ENCODE measurements at places on chromosomes 2 and 18.

- DNase-seq = no peak
Observed at GRCh38 chr2:130726614-130727180, 2.2 kb upstream of the GPR148 start.

DNA sequence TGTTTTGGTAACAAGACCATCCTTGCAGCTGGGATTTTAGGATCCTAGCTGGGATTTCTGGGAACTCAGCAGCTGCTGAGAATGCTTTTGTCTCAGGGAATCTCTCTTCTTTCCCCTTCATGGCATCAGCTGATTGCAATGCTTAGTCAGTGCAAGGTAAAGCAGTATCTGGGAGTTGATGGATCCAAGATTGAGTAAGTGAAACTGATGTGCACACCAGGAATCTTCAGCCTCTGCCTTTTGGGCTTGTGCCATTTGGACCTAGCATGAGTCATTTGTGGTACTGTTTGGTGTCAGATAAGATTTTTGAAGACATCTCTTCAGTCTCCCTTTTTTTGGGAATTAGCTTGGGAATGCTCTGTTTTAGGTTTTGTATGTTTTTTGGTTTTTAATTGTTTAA lies 363.3 kb upstream of the TFPI start:
- DNase-seq = no peak

DNA sequence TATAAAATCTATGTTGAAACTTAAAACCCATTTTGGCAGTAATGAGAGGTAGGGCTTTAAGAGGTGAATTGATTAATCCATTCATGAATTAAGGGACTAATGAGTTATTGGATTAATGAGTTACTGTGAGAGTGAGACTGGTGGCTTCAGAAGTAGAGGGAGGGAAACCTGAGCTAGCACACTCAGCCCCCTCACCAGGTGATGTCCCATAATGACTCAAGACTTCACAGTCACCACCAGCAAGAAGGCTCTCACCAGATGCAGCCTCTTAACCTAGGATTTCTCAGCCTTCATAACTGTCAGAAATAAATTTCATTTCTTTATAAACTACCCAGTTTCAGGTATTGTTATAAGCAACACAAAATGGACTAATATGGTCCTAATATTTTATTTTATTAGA lies 621.7 kb upstream of the ACVR2A start:
- no peak for DNase-seq

GRCh38 chr18:44938720-44939665 lies 258.3 kb downstream of the SETBP1 start:
- no peak for DNase-seq

- DNase-seq = no peak
Observed at GRCh38 chr2:51807229-51807628, 775.3 kb upstream of the NRXN1 start.

DNA sequence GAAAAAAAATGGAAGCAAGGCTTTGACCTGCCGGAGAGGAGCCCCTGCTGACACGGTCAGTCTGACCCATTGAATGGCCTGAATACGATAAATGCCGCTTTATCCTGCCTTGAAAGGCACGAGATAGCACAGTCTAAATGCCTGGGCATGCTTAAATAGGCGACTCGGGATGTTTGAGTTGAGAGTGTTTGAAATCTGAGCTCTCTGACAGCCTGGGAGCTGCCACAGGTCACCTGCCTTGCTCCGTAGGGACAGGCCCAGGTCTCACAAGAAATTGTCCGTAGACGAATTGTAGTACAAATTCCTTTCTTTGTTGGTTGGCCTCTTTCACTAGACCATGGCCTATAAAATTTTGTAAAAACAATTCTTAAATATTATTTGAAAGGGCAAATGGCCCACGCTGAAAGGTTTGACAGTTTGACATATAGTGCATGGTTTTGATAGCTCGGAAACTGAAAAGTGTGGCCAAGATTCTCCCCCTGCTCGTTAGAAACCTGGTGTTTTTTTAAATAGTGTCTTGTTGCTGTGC lies 72.8 kb downstream of the MEIS1 start:
- no peak for DNase-seq

DNA sequence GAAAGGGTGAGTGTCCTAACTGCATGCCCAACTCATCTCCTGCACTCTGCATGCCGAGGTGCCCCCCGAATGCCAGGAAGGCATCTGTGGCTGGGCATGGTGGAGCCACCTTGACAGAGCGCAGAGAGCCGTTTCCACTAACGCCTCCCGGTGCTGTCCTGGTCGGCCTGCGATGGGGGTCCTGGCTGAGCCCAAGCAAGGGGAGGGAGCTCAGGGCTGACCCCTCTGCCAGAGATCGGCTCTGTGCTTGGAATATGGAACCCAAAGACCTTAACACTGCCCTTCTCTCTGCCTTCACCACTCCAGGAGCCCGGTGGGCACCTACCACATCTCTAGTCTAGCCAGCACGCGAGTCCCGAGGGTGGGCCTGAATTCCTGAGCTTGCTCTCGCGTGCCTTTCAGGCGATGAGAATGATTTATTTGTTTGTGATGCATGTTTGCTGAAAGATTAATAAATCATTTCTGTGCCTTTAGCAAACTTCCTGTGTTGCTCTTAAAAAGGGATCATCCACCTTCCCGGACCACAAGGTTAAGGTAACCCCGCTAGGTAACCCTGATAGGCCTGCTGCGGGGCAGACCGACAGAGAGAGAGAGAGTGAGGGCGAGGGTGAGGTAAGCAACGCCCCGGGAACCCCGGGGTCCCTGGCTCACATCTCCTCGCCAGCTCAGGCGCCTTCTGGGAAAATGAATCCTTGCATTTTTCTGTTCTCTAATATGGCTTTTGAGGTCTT lies 35.3 kb downstream of the PDIA6 start:
- DNase-seq = no peak
